ENCODE measurements at places on chromosomes 16 and 17. TPM values are rescaled to one million over a fixed set of nuclear protein-coding genes. Genes with fewer than 3 reads are reported as not detected.

- no peak overlapping the region for H3K27ac ChIP-seq
- DNase-seq, result no peak
- peaks cover 2% of the 10 kb centered on the region for H3K27me3 ChIP-seq
- no peaks in the 10 kb centered on the region for H3K36me3 ChIP-seq
- H3K4me3 ChIP-seq, result no peak overlapping the region
- no peaks in the 10 kb centered on the region for H3K4me1 ChIP-seq
Observed at GRCh38 chr17:64336760-64337413, 53.8 kb downstream of the PECAM1 start.

- H3K4me1 ChIP-seq, result peaks cover 46% of the 10 kb centered on the region
- no peak for DNase-seq
- H3K36me3 ChIP-seq, result peaks cover 60% of the 10 kb centered on the region
Observed at GRCh38 chr17:75373280-75373679, 32.2 kb downstream of the GRB2 start.

GRCh38 chr17:55177159-55177854 is 87.5 kb upstream of the HLF start:
- H3K27me3 ChIP-seq, result peaks cover 8% of the 10 kb centered on the region
- no peaks in the 10 kb centered on the region for H3K4me1 ChIP-seq
- no peak for DNase-seq

- no peaks in the 10 kb centered on the region for H3K27me3 ChIP-seq
- no peak overlapping the region for H3K4me3 ChIP-seq
- no peaks in the 10 kb centered on the region for H3K36me3 ChIP-seq
- DNase-seq, result no peak
Observed at GRCh38 chr17:2551493-2551892, 39.8 kb upstream of the METTL16 start.

DNA sequence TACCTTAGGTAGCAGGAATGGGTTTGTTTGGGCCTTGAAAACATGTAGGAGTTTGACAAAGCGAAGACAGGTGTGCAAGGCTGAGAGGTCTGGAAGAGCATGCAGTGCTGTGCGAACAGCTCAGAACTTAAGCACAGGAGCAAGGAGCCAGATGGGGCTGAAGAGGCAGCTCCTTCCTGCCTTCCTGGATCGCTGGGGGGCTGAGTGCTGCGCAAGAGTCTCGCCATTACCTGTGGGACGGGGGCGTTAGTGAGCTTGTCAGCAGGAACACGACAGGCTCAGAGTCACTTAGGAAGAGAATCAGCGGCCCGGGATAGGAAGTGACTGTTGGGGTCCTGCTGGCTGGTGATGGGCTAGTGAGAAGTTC is 464 bp upstream of the MRM1 start:
- peaks cover 25% of the 10 kb centered on the region for H3K4me1 ChIP-seq
- H3K4me3 ChIP-seq, result peak overlapping the region; percentile 89
- no peak for DNase-seq
- H3K27me3 ChIP-seq, result no peaks in the 10 kb centered on the region

The CDRT15 gene
- total RNA-seq, result not detected

The MRC2 gene
- total RNA-seq, result 3.1 TPM

The CCL11 gene
- total RNA-seq, result not detected
